AG20443 (cell line): ENCODE measurements at places on chromosomes 7 and 10.

DNA sequence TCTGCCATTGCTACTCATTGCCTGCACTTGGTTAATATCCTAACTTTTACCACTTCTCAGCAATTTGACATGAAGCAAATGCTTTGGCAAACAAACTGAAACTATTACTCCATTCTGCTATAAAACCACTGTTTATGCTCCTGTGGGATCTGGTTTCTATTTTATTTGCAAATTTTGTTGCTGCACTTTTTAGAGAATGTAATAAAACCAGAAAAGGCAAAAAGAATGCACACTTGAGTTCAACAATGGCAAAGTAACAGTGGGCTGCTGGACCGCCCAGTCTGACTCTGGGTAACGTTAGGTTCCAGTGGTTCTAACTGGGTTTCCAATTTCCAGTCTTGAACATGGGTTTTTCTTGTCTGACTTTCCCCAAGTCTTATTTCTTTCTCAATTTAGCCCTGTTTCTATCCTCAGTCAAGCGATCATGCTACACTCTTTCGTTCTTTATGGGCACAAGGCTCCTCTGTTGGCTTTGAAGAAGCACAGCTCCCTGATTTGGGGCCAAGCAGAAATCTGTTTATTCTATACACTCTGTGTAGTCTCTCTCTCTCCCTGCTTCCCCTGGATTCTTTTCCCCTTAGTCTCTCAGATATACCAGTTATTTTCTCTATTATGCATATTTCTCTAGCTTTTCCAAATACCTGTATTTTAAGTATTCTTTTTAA is 129.2 kb upstream of the FAM3C start:
- no peak for DNase-seq

- DNase-seq: no peak
These were observed 39.2 kb downstream of the AIFM2 start for GRCh38 chr10:70093335-70093944.

GRCh38 chr10:32105782-32106382 is 49.7 kb upstream of the KIF5B start:
- DNase-seq: no peak

DNA sequence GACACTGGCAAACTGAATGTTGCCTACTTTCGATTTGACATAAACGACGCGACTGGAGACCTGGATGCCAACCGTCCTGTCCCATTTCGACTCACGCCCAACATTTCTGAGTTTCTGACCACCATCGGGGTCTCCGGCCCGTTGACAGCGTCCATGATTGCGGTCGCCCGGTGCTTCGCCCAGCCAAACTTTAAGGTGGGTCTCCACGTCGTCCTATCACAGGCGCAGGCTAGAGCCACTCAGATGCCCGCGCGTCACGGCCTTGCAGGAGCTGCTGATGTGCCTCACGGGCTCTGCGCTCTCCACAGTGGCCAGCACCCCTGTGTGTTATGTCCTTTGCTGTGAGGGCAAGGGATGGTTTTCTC is 132.6 kb downstream of the SMURF1 start:
- DNase-seq: no peak

GRCh38 chr7:157250605-157251228 is 86.1 kb upstream of the DNAJB6 start:
- DNase-seq: peak; percentile 74

DNA sequence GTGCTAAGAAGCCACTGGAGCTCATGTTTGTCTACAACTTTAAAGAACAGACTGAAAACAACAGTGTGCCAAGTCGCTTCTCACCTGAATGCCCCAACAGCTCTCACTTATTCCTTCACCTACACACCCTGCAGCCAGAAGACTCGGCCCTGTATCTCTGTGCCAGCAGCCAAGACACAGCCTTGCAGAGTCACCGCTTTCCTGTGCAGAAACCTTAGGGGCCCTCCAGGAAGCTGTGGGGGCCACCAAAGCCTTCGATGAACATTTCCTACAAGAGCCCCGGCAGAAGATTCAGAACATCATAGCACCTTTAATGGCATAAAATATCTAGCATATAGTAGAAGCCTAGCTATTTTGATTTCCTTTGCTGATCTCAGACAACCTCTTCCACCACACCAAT is 88.0 kb upstream of the PRSS58 start:
- DNase-seq: no peak

- peak; percentile 90 for DNase-seq
These were observed at the start of gene TSPAN12 for GRCh38 chr7:120857588-120858573. Gene TSPAN12, minus strand, starts transcription at chr7:120858144. Its CDS starts 1,381 bp downstream, at chr7:120856763.

- no peak for DNase-seq
These were observed 51.1 kb upstream of the ETV1 start for GRCh38 chr7:14040528-14040927.

- DNase-seq: no peak
These were observed 74.1 kb upstream of the KCNMA1 start for GRCh38 chr10:77711683-77712049.

DNA sequence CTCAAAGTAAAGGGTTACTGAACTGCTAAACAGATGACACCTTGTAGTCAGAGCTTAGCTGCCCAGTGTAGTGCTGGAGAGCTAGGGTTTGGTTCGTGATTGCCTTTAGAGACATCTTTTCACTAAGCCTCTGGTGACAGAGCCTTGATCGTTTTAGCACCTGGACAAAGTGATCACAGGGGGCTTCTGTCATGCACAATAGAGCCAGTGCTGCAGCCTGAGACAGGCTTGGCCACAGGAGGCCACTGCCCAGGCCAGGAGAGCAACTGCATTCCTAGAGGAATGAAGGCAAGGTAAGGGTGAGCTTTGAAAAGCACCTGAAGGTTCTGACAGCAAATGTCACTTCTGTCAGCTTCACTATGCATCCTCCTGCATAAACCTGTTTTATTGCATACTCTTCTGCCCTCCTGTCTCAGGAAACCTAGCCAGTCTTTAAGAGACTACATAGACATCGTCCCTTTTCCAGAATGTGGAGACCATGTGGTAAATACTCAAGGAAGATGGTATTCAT is 122.9 kb downstream of the NPY start:
- no peak for DNase-seq

DNA sequence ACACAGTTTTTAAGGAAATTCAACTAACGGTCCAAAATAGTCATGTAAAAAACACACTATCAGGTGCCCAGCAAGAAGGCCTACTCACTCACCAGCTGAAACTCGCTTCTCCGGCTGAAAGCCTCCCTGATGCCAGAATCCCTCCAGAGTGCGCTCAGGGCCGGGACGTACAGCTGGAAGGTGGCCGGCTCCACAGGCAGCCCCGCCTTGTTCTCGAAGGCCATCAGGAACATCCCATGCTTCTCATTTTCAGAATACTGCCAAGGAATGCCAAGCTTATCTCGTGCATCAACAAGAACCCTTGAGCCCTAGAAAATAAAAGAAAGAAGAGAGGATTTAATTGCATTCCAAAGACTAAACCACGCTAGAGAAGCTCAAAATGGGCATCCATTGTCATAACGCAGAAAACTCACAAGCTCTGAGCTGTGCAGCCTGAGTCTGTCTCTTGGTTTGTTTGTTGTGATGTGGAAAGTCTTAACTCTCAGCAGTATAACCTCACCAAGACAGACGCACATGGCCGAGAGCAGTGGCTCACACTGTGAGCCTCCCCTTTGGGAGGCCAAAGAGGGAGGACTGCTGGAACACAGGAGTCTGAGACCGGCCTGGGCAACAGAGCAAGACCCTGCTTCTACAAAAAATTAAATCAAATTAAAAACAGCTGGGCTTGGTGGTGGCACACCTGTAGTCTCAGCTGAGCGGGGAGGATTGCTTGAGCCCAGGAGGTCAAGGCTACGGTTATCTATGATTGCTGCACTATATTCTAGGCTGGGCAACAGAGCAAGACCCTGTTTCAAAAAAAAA is 49.1 kb downstream of the GNA12 start:
- DNase-seq: no peak

- DNase-seq: no peak
These were observed 18.6 kb downstream of the CUL1 start for GRCh38 chr7:148717266-148717793.

DNA sequence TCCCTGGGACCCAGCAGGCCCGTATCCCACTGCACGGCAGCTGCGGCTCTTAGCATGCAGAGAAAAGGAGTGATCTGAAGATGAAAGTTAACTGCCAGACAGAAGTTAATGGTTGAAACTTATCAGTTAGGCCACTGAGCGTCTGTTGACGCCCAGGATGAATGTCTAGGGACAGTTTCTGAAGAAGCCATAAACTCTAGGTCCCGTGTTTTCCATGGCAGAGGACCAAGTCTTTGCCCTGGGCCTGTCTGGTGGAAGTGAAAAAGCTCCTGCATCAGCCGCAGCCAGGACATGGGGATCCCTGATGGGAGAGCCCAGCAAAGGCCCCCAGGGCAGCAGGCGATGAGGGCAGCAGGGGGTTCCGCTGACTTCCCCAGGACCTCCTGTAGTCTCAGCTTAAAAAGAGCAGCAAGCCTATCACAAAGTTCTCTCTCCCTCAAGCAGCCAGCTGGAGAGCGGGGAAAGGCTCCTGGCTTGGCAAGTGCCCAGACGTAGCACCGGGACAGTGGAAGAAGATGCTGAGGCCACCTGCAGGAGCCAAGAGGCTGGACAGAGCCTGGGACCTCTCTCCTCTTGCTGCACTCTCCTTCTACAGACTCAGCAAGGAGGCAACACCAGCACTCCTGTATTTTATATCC is 79.6 kb downstream of the TNS3 start:
- DNase-seq: no peak

- no peak for DNase-seq
These were observed 95.7 kb downstream of the WDFY4 start for GRCh38 chr10:48780341-48780740.

- DNase-seq: peak; percentile 44
These were observed 706.0 kb upstream of the AUTS2 start for GRCh38 chr7:68892236-68892635.

GRCh38 chr7:98215561-98216495 is 4.6 kb downstream of the BHLHA15 start:
- DNase-seq: no peak

- DNase-seq: peak; percentile 60
These were observed at the start of gene DLX5 for GRCh38 chr7:97024209-97025129. Gene DLX5, minus strand, starts transcription at chr7:97024831. Its CDS starts 208 bp downstream, at chr7:97024623.

DNA sequence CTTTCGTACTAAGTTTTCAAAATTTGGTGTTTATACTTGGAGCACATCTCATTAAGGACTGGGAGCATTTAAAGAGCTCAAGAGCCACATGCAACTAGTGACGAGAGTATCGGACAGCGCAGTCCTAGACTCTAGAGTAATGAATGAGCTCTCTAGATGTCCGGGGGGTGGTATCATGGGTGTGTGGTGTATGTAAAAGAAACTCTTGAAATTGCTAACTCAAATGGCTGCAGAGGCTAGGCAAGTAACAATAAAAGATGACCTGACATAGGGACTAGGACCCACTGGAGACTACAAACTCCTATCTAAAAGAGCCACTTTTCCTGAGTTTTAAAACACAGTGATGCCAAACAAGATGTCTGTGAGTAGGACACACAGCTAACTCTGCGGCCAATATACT is 14.0 kb downstream of the MYOZ1 start:
- DNase-seq: no peak

DNA sequence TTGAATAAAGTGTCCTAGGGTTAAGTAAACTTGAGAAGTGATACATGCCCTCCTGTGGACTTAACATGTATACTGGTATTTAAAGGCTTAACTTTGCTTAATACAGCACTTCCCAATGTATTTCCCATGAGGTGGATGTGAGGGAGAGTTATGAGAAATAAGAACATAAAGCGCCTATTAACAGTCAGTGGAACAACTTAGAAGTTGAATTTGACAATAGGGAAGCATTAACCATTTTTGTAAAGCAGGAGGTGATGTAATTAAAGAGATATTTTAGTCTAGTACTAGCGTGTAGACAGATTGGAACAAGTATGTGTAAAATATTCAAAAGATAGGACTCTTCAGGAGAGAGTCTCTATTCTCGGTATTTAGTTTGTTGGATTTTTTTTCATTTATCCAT is 322.4 kb downstream of the GPR158 start:
- no peak for DNase-seq

DNA sequence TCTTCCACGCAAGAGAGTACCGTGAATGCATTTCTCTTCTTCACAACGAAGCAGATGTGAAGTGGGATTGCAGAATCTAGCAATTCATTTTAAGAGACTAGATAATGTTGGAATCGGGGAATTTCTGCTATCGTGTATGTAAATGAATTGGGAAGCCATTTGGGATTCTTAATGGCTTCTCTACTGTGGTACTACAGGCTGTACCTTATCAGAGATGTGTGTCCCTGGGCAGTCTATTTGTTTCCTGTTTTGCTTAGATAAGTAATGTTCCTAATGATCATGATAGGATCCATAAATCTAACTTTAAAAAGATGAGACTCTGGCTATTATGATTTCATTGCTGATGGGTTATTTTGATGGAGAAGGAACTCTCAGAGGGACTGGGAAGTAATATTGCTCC is 320.6 kb downstream of the REEP3 start:
- no peak for DNase-seq
